ENCODE measurements at places on chromosomes 7 and 10.

GRCh38 chr10:686155-686931 lies 3.1 kb downstream of the DIP2C start:
- no peak for DNase-seq

DNA sequence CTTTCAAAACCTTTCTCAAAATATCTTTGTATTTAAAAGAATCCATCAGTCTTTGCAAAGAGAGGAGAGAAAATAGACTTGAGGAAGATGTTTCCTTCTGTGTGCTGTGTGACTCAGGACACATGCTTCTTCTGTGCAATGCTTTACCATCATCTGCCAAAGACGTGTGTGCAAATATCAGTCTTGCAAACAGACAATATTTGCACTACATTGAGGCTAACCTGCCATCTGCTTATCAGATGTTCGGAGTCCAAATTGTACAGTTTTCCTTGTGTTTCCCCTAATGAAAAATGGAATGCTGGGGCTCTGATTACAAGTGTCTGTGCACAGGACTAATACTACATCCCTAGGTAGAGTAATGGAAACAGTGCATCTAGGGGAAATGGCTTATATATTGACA lies 353.1 kb upstream of the LRRTM3 start:
- DNase-seq = no peak

GRCh38 chr7:123612024-123612423 lies 10.4 kb downstream of the ASB15 start:
- no peak for DNase-seq

DNA sequence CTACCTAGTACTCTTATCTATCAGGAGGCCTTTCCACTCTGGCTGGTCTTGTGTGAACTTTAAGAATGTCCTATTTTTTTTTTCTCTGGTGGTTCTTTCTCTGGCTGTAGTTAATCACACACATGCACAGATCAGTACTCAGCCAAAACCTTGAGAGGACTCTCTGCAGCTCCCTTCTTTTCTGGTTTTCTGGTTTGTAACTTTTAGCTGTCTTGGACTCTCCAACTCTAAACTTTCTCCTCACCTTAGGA lies 54.9 kb upstream of the HELLS start:
- no peak for DNase-seq

GRCh38 chr10:22252801-22253579 lies 35.2 kb upstream of the EBLN1 start:
- DNase-seq = no peak

GRCh38 chr10:16910793-16911164 lies 93.6 kb upstream of the RSU1 start:
- DNase-seq = no peak

DNA sequence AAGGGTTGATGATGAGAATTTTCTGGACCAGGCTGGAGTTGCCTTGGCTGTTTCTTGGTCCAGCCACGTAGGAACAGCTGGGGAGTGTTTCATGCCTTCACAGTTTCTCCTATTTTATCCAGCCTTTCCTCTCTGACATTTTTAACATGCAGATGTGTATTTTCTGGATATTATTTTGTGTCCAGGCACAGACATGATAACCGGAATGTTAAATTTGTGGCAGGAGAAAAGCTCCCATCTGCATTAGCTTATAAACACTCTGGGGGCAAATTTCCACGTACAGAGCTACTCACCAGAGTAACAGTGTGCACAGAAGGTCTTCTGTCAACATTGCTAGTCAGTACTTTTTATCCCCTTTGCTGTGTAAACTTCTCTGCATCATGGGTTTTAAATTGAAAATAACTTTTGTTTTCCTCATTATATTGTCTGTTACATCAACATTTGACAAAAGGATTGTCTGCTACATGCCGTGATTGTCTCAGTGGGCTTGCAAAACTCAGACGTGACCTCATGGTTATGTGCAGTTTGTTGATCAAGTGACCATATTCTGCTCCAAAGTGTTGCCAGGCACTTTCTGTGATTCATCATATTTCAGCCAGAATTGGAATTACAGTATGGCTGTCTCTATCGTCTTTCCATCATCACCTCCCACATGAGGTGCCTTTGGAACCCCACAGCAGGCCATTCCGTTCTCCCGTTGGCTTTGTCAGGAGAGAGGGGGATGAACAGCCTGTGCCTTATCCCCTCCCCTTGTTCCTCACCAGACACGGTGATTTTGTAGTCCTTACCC lies 41.4 kb downstream of the INSYN2A start:
- DNase-seq = no peak

- DNase-seq = no peak
These were observed 86.0 kb downstream of the WDFY4 start for GRCh38 chr10:48770561-48771089.

DNA sequence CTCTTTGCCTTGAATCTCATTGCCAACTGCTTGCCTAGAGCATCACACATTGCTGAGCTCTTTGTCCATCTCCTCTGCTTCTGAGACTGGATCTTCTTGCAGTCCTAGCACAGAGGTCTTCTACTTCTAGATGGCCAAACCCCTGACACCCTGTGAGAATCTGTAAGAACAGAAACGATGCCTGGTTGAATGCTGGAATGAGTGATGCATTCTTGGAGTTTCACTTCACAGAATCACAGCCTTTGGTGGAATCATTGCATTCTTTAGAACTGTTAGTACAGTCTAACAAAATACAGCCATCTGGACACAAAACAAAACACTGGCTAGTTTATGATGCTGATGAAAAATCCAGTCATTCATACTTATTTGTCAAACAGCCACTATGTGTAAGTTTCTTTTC lies 141.7 kb upstream of the ITGB1 start:
- DNase-seq = no peak

GRCh38 chr7:111508387-111508786 lies 53.9 kb downstream of the IMMP2L start:
- no peak for DNase-seq

DNA sequence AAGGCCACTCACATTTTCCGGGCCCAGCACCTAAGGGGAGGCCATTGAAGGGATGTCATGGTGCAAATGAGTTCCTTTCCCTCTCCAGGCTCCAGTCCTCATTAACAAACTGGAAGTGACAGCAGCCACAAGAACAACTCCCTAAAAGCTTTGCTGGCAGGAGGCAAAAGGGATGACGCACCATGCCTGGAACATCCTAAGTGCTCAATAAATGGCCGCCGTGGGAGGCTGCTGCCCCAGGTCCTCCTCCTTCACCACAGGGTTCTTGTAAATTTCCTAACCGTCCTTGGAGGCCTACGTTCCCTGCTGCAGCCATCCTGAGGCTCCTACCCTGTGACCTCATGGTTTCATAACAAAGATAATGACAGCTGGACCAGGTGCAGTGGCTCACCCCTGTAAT lies 41.3 kb upstream of the CAMK1D start:
- DNase-seq = no peak

- peak; percentile 50 for DNase-seq
These were observed 295.4 kb downstream of the PRPF18 start for GRCh38 chr10:13882119-13882711.

GRCh38 chr7:138477081-138477578 lies 17.1 kb downstream of the TRIM24 start:
- DNase-seq = no peak

DNA sequence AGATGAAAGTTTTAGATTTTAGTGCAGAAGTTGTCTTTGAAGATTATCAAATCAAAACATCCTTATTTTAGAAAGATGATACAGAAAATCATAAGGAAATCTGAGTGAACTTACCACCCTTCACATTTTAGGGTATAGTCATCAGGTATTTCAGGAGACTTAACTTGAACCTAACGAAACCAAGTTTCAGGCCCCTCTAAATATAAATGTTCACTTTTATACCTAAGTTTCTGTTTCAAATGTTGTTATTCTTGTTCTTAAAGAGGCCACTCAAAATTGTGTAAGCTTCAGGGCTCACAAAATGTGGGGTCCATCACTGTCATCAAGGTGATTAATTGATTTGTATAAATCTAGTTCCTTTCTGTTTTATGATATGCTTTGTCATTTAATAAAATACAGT lies 216.2 kb downstream of the KIAA1217 start:
- no peak for DNase-seq

DNA sequence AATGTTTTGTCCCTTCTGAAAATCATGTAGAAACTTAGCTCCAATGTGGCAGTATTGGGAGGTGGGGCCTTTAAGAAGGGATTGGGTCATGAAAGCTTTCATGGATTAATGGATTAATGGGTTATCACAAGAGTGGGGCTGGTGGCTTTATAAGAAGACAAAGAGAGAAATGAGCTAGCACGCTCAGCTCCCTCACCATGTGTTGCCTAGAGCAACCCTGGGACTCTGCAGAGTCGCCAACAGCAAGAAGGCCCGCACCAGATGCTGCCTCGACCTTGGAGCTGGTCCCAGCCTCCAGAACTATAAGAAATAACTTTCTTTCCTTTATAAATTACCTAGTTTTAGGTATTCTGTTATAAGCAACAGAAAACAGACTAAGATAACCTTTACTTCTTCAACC lies 74.9 kb upstream of the HECW1 start:
- no peak for DNase-seq

DNA sequence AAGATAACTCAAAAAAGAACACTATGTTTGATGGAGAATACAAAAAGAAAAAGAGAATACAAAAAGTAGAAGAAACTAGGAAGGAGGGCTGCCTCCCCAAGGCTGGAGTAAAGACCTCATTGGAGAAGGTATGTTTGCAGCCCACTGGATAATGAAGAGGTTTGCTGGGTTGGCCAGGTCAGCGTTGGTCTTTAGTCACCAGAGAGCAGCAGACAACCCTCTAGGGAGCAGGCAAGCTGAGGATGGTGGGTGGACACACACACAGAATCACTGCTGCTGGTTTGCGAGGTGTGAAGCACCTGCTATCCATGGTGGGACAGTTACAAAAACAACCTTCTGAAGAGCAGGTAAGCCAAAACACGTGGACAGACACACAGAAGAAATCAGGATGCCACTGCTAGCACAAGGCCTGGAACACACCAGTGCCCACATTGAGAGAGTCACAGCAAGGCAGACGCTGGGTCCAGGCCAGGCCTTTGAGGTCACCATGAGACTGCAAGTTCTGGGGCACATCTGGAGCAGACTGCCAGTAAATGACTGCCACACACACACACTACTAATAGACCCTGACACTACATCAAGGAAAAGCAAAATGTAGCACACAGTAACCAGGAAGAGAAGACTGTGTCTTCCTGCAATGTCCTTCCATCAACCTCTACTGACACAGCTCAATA lies 43.0 kb downstream of the MTERF1 start:
- DNase-seq = no peak

DNA sequence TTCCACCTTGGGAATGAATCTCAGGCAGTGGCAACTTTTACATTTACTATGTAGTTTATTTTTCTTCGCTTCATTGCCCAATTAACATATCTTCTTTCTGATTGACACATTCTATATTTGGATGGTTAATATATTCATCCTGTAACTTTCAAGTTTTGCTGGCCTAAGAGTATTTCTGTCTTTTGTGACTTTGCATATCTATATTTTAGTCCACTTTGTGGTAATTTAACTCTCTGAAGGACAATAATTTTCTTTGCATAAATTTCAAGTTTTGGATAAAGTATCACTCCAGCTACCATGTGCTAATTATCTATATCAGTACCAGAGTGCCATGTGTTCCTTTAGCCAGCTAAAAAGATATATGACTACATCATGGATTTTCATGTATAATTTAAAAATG lies 151.5 kb upstream of the KAT6B start:
- DNase-seq = no peak

- no peak for DNase-seq
These were observed 336.4 kb downstream of the NRG3 start for GRCh38 chr10:82211346-82211745.

DNA sequence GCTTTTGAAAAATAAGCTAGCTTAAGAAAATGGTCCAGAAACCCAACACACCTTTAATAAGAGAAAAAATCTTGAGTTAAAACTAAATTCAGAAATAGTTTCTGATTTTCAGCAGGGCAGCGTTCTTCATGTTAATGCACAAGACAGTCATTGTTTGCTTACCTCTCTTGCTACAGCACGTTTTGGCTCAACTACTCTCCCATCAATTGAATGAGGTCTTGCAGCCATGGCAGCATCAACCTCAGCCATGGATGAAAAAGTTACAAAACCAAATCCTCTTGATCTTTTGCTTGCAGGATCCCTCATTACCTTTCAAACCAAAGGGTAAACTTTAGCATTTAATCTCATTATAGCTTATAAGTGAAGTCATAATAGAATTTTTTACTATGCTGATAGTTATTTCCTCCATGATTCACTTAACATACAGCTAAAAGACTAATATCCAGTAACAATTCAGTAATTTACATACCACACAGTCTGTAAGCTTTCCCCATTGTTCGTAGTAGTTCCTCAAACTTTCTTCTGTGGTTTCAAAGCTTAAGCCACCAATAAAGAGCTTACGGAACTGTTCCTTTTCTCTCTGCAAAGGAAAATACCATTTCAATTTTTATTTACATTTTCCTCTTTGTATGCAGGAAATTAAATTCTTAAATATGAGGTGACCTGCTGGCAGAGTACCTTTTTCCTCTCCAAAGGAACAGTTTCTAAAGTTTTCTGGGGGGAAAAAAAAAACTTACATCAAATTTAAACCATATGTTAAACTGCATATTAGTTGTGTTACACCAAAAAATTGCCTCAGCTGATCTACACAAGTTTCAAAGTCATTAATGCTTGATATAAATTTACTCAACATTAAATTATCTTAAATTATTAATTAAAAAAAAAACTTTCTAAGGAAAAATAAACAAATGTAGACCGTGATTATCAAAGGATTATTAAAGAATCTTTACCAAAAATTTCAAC lies 3.1 kb downstream of the HNRNPA2B1 start:
- no peak for DNase-seq

DNA sequence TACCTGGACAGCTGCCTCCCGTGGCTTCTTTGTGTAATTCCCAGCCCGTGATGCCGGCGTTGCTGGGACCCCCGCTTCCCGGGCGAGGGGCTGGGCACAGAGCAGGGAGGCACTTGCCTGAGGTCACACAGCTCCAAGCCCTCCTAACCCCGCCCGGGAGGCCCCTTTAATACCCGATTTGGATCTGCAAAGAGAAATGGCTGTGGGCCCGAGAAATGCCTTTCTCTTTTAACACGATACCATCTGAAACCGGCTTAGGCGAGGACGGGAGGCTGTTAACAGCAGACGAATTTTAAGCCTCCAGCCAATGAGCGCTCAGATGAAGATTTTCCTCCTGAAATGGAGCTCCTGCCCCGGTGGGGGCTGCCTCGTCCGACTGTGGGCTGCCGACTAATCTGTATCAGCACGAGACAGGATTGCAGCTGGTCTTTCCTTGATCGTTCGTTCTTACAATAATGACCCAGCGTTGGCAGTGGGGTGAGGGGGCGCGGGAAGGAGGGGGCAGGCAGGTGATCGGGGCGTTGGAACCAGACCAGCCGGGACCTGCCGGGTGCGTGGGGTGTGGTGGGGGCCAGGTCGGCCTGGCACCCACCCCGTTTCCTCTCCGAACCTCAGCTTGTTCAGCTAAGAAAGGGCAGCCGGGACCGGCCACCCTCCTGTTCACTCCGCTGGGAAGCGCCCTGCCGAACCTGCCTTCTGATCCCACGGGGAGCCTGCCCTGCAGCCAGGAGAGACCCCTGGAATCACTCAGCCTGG lies 36.2 kb upstream of the FOXL3 start:
- DNase-seq = no peak

- no peak for DNase-seq
These were observed 136.0 kb downstream of the RAPGEF5 start for GRCh38 chr7:22220941-22221340.
